Caudate nucleus (tissue), 63 donors: ENCODE measurements at places on chromosomes 3 and 15.

DNA sequence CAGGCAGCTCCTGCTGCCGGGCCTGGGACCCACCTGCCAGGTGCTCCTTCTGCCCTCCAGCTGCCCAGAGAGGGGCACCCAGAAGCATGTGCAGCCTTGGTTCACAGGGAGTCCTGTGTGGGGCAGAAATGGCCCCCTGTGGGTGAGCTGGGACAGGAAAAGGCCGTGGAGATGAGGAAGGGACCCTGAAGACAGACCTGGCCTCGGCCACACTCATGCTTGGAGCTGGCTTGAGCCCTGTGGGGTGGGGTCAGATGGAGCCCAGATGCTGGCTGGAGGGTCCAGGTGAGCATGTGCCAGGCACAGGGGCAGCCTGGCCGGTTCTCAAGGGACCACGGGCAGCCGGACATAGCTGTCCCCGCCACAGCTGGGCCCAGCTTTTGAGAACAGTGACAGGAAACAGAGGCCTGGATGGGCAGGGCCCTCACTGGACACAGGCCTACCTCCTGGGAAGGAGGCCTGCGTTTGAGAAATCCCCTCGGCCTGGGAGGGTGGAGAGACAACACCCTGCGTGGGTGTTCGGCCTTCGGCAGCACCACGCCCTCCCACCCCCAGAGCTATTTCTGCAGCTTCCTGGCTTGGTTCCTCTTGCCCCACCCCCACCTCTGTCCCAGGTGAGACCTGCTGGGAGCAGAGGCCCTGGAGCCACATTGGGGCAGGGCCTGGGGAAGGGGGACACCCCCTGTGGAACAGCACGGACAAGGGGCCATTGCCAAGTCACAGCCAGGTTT, 132.6 kb upstream of the MEF2A start:
- DNase-seq, result no peak

- no peak for DNase-seq
Measured at GRCh38 chr15:69697916-69698315, 245.3 kb downstream of the RPLP1 start.

DNA sequence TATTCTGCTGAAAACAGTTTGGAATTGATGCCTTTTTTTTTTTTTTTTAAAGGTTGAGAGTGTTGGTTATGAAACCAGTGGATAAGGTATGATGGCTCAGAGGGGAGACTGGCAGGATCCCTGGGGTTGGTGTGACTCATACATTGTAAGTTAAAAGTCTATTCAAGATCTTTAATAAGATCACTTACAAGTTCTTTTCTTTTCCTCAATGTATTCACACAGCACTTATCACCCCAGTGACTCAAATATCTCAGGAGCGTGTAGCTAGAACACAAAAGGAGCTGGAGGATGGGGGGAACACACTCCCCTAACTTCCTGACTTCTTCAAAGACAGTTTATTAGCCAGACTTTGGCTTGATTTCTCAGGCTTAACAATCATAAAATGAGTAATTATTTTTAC, 285.3 kb downstream of the SV2B start:
- DNase-seq, result no peak

GRCh38 chr15:86079508-86080266, at the start of gene AGBL1:
AGBL1 (plus strand) TSS chr15:86079871.
- no peak for DNase-seq

DNA sequence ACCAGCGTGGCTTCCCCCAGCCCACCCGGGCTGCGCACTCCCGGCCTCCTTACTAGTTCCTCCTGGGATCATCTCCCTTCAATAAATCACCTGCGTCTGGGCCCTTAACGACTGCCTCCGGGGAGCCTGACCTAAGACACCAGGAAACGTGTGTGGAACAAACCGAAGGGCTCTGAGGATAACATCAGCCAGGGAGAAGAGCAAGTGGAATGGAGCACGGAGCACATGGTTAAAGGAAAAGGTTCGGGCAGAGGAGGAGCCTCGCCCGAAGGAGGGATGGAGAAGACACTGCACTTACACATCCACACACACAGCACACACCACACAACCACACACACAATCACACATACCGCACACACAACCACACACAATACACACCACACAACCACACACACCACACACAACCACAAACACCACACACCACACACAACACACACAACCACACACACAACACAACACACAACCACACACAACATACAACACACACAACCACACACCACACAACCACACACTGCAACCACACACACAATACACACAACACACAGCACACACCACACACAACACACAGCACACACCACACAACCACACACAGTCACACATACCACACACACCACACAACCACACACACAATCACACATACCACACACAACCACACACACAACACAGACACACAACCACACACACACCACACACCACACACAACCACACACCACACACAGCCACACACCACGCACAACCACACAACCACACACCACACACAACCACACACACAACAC, 24.7 kb downstream of the CPN2 start:
- no peak for DNase-seq

DNA sequence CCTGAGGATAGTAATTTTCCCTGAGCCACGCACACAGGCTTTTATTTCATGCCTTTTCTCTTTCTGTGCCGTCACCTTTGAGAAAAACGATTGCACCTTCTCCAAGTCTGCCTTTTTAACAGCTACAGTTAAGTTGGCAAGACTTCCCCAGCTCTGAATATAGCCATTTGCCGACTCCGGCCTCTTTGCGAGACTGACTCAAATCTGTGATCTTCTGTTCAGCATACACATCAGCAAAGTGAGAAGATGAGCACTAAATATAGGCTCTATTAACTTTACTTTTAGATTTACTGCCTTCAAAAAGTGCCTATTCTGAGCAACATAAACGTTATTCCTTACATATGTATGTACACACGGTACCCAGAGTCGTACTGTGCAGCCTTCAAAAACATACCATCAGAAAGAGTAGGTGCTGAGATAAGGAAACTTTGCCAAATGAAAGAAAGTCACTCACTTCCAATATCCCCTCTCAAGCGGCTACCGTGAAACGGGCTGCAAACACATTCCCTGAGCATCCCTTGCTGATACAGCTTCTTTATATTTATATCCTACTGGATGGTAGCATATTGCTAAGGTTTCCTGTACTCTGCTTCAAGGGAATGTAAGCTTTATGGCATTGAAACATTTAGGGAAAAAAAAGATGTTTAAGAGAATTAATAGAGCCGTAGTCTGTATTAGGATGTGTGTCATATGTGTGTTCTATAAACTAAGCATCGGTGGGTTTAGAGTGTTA, 283.3 kb upstream of the TPRG1 start:
- DNase-seq, result no peak

GRCh38 chr15:64523240-64523639, 62.9 kb downstream of the ZNF609 start:
- no peak for DNase-seq

GRCh38 chr3:52845157-52845556, 10.3 kb upstream of the MUSTN1 start:
- DNase-seq, result no peak

DNA sequence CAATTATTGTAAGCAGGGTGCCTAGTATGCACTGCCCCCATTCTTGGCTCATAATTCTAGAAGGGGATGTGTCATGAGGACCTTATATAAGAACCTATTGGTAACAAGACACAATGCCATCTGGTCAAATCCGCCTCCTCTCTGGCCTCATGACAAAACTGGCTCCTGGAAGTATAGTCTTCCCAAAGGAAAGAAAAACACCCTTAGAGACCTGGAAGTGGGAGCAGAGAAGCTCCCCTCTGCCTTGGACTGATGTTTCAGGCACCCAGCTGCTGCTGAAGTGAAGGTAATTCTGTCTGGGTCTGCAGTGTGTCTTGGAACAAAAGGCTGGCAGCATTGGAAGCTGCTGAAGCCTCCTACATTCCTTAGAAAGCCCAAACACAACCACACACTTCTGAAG, 107.2 kb upstream of the CLSTN2 start:
- no peak for DNase-seq

DNA sequence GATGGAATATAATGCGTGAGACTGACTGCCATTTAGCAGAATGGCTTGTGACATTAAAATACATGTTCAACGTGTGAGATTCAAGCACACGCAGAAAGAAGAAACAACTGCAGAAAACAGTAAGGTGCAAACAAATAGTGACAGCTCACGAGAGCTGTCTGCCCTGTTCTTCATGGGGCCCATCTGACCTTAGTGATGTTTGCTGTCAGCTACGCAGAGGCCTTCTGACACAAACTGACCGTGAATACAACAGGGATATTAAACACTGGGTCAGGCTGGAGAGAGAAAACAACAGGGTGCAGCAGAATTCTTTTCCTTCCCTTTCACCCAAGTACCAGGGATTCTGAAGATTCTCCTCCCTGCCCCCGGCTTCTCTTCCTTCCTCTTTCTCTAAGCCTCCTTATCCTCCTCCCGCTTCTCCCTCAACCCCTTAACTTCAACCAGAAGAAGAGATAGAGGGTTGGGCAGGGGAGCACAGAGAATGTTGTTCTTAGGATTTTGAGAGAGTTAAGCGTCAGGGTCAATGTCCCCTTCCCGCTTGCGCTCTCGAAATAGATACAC, 2.1 kb downstream of the TNFAIP8L3 start:
- no peak for DNase-seq

- DNase-seq, result no peak
Measured at GRCh38 chr15:77983708-77984445, 93.6 kb downstream of the TBC1D2B start.

DNA sequence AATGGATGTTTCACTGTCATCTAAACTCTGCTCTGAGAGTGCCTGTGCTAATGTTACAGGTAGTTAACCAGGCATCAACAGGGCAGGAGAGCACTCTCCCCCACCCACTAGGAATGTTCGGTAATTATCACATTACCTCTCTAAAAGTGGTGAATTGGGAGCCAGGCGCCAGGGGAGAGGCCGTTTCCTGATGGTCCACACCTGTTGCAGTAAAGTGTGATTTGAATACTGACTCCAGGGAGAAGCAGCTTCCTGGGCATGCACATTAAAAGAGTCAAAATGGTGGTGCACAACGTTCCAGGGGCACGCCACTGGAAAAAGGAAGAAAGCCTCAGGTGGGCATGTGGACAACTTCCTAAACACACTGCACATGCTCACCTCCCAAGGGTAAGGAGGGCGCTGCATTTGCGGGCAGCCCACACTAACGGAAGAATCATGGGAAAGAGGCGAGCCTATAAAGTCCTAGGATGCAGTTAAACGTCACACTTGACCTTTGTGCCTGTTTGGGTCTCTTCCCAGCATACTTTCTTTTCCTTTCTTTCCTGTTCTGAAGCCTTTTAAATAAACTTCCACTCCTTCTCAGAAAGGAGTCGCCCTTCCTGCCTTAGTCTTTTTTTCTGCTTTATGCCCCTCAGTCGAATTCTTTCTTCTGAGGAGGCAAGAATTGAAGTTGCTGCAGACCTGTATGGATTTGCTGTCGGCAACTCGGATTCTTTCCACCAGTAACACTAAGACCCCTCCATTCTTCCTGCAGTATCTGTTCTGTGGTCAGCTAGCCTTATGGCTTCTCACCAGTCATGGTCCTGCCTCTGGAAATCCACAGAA, 28.9 kb upstream of the GPD1L start:
- DNase-seq, result no peak

DNA sequence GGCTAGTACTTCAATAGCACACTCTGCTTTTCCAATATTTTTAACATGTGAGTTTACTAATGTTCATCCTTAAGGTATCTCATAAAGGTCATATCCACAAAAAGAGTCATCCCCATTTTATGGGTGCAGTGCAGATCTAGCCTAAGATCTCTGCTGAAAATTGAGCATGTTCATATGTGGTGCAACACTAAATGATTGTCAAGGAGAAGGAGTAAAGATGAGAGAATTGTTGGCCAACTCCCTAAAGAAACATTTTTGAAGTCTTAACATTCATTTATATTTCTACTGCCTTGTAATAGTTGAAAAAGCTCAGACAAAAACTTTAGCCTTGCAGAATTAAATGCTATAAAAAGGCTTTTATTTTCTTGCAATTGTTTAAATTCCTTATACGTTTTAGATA, 1159.6 kb downstream of the TBL1XR1 start:
- no peak for DNase-seq

GRCh38 chr15:68301301-68301700, 23.8 kb downstream of the FEM1B start:
- no peak for DNase-seq

DNA sequence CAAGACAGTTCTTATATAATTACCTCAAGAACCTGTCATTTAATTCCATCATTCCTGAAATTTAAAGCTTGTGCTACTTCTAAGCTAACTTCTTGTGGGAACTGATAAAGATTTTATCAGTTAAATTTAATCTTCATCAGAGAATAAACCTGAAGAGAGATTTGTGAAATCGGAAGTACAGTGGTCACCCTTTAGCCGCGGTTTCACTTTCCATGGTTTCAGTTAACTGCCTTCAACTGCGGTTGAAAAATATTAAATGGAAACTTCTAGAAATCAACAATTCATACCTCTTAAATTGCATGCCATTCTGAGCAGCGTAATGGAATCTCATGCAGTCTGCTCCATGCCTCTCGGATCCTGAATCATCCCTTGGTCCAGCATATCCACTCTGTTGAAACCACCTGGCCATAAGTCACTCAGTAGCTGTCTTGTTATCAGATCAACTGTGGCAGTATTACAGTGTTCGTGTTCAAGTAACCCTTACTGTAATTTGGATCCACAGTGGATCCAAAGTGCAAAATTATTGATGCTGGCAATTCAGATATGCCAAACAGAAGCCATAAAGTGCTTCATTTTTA, 626.1 kb downstream of the CADM2 start:
- DNase-seq, result no peak

DNA sequence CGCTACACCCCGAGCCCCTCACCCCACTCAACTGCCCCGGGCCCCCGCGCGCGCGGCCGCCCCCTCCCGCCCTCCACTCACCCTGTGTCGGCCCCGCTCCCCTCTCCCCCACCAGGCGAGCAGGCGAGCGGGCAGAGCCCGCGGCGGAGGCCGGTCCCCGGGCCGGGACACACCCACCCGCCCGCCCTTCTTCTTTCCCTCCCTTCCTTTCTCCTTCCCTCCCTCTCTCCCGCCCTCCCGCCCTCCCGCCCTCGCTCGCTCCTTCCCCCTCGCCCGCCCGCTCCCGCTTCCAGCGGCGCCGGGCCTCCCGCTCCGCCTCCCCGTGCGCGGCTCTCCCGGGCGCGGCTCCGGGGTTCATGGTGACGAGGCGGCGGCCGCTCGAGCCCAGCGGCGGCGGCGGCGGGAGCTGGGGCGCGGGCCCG, at the start of gene CTDSPL:
Gene CTDSPL (plus strand): TSS at position 261 of the 422 bp plus-strand sequence. CDS start 320 bp downstream, outside the sequence.
- peak; percentile 30 for DNase-seq

DNA sequence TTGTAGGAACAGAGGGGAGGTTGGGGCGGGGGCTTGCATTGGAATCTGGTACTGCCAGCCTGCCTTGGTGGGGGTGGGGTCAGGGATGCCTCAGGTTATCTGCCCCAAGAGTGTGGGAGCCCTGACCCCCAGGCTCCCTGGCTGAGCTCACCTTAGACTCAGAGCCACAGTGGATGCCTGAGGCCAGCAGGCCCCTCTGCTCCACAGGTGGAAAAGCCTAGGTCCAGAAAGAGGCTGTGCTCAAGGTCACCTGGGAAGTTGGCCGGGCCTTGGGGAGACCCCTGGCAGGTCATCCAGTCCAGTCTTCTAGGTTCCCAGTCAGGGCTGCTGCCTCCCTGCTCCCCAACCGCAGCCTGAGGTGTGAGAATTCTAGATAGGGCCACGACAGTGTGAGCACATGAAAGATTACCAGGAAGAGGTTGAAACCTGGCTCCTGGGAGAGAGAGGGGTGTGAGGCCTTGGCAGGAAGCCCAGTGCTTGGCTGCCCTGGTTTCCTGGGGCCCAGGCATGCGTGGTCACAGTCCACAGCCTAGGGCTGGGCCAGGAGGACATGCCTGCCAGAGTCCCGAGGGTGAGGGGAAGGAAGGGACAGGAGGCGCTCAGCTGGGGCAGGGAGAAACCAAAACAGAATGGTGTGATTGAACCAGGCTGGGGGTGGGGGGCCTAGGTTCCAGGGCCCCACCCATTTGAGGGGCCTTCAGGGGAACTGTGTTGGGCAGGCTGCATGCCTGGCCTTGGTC, 4.9 kb downstream of the HDAC11 start:
- DNase-seq, result peak; percentile 29
